ENCODE measurements at places on chromosomes 1 and 21.

GRCh38 chr1:172404121-172404520 is 16.4 kb upstream of the C1orf105 start:
- no peak for DNase-seq

GRCh38 chr1:12697397-12697796 is 18.5 kb upstream of the AADACL3 start:
- DNase-seq, result no peak

DNA sequence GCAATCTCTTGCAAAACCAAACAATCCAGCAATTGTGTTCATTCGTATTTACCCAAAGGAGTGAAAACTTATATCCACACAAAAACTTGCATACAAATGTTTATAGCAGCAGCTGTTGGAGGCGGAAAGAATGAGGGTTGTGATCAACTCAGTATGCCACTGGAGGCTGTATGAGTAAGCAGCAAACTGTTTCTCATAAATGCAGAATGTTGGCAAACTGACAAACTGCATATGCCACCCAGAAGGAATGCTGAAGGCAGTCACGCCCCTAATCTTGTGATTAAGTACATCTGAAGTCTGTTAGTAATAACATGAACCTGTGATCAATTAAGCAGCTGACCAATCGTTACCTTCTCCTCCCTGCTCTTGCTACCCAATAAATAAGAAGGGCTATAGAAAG is 60.5 kb upstream of the CR2 start:
- no peak for DNase-seq

- DNase-seq, result peak; percentile 72
Observed at GRCh38 chr1:227945891-227946623, 1.7 kb downstream of the WNT9A start.

DNA sequence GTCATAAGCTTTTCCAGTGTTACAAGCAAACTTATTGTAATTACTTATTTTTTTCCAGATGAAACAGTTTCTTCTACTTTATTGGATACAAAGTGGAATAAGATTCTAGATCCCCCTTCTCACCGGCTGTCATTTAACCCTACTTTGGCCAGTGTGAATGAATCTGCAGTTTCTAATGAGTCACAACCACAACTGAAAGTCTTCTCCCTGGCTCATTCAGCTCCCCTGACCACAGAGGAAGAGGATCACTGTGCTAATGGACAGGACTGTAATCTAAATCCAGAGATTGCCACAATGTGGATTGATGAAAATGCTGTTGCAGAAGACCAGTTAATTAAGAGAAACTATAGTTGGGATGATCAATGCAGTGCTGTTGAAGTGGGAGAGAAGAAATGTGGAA is 95.5 kb downstream of the ZFYVE9 start:
- DNase-seq, result no peak

GRCh38 chr1:218339267-218339831 is 5.8 kb upstream of the TGFB2 start:
- DNase-seq, result no peak

DNA sequence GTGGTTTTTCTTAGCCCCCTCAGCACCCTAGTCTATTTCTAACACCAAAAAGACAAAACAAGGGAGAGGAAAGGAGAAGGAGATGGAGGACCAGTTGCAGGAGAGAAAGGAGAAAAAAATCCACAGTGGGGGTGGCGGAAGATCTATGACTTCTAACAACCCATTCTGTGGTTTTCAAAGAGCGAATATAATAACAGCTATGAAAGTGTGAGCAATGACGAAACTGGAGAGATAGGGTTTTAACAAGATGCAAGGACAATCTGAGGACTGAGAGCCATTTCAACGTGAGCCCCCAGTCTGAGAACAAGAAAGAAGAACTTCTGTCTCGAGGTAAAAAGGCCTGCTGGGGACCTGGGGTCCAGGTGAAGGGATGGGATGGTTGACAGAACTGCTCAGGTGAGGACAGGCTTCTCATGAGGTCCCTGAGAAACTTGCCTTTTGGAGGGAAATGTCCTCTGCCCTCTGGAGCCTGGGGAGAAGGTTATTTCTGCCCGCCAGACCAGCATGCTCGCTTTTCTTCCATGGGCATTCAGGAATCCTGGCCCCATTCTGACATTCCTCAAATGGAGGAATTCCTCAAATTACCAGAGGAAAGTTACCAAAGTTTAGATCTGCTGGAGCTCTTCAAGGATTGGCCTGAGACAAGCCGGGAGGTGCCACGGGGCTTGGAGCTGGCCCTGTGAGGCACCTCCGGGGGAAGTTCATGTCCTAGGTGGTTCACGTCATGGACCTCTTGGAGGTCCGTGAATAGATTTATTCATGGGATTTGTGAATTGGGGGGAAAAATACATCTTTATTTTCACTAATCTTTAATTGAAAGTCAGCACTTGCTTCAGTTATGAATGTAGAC is at the start of gene CD160:
Gene CD160, plus strand, starts transcription at position 270 of the 850 bp plus-strand sequence. CDS start 8,829 bp downstream, outside the sequence.
- no peak for DNase-seq

- no peak for DNase-seq
Observed at GRCh38 chr1:9271283-9271682, 21.4 kb upstream of the SPSB1 start.

Measured in DMS153 (cell line).